T-helper 1 cell treated with Interleukin-12 subunit alpha and Interleukin-12 subunit beta and Interleukin-4 antibody, amounts not matched to agents 30 ng/mL and 1 ng/mL, for 36 hours (primary cell): ENCODE measurements at places on chromosomes 5 and 9. TPM values are rescaled to one million over a fixed set of nuclear protein-coding genes. Genes with fewer than 3 reads are reported as not detected.

Gene SHOC1
- total RNA-seq = not detected in 2 replicates

Gene TMEM8B
- total RNA-seq = 1.7 and 2.5 TPM in 2 replicates

Gene PHF24
- not detected in 2 replicates for total RNA-seq

Gene C5orf52
- 0.32 TPM in 1 of 2 replicates, not detected in the other for total RNA-seq

Gene DMRTA1
- total RNA-seq = not detected in 2 replicates

Gene SCGB3A2
- total RNA-seq = not detected in 2 replicates

Gene EIF4EBP3
- total RNA-seq = 9.4 and 10.3 TPM in 2 replicates
